Motor neuron (in vitro differentiated cells): ENCODE measurements at places on chromosomes 6 and 20.

DNA sequence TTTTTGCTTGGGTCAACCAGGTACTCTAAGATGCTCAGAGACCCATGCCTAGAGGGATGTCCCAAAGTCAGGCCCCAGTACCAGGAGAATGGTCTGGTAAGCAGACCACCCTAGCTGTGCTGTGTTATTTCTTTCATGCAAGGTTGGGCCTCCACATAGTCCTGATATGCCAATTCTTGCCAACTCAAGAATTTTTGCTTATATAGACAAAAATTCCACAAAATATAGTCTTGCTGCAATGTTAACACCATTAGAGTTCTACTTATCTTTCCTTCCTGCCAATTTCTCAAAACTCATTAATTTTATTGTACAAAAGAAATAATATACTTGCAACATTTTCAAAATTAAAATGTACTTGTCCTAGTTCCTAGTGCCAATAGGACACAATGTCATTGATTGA, 33.9 kb upstream of the TINAG start:
- ATAC-seq, result no peak

- ATAC-seq, result no peak
Observed at GRCh38 chr20:44030394-44030793, 115.7 kb downstream of the TOX2 start.

GRCh38 chr6:1066449-1067090, 245.3 kb upstream of the FOXQ1 start:
- ATAC-seq, result no peak

GRCh38 chr6:30097902-30098768, 14.8 kb downstream of the TRIM31 start:
- ATAC-seq, result no peak

- ATAC-seq, result no peak
Observed at GRCh38 chr20:53133125-53133524, 161.0 kb downstream of the TSHZ2 start.

DNA sequence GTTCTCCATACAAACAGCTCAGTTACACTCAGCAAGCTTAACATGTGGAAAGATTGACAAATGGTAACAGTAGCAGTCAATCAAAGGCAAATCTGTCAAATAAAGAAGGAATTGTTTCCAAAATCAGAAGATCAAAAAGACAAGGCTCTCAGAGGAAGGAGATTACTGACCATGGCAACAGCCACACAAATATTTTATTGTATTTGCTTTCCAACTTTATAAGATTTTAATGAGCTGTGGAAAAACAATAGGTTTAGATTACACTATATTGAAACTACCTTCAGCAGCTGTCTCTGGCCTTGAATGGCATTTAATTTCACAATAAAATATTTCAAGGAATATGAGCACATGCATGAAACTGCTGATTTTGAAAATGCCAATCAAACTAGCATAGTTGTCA, 1143.9 kb upstream of the GJE1 start:
- ATAC-seq, result no peak

GRCh38 chr6:167791780-167792478, 34.8 kb upstream of the AFDN start:
- ATAC-seq, result no peak

GRCh38 chr20:60420676-60421229, 462.5 kb downstream of the CDH26 start:
- ATAC-seq, result no peak

DNA sequence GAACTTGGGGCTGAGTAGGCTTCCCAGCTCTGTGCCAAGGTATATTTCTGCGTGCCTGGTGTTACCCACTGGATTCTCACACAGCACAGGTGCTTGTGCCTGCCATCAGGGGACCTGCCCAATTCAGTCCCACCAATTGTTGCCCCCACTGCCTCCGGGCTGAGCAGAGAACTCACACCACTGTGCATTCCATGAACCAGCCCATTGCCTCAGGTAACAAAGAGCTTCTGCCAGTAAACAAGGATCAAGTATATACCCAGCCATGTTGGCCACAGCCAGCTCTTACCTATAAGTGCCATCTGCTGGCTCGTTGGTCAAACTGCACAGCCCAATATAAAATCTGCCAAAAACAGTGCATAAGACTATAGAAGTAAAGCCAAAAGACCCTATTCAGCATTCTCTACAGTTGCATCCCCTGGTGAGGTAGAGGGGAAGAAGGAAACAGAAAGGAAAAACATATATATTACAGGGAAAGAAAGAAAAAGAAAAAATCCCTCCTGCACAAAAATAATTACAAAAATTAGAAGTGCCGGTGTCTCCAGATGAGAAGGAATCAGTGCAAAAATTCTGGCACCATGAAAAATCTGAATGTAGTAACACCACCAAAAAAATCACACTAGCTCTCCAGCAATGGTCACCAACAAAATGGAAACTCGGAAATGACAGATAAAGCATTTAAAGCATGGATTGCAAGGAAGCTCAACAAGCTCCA, 241.4 kb downstream of the IBTK start:
- peak; percentile 68 for ATAC-seq

DNA sequence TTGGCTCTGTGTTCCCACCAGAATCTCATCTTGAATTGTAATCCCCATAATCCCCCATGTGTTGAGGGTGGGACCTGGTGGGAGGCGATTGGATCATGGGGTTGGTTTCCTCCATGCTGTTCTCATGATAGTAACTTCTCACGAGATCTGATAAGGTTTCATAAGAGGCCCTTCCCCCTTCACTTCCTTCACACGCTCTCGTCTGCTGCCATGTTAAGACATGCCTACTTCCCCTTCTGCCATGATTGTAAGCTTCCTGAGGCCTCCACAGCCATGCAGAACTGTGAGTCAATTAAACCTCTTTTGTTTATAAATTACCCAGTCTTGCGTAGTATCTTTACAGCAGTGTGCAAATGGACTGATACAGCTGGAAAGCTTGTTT, 90.0 kb downstream of the ELOVL5 start:
- no peak for ATAC-seq

DNA sequence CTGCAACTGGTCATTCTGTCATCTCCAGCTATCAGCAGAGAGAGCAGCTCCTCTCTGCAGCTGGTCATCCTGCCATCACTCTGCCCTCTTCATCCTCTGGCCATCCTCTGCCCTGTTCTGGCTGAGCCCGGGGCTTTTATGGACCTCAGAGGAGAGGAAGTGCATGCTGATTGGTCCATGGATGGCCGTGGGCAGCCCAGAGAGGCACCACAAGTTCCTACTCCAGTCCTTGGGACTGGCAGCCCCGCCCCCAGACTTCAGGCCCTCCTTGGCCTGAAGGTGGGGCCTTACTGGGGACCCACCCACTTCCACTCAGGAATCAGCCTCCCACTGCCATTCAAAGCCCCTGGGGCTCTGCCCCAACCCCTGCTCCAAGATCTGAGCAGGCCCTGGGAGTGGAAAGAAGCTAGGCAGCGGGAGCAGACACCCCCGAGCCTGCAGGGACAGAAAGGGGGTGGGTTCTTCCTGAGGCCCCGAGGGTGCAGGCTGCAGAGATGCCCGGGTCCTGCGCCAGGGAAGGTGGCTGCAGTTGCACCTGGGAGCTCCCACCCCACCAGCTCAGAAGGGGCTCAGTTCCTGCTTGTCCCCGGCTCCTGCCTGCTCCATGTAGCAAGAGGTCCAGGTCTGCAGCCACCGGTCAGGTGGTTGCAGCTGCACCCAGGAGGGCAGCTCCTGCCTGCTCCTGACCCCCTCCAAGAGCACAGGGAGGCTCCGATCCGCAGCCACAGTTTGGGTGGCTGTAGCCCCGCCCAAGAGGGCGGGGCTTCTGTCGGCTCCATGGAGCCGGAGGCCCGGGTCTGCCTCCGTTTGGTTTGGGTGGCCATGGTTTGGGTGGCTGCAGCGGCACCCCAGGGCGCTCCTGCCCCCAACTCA, 34.1 kb upstream of the HMGA1 start:
- ATAC-seq, result peak; percentile 77

GRCh38 chr6:153624528-153624927, 414.5 kb upstream of the OPRM1 start:
- ATAC-seq, result no peak

DNA sequence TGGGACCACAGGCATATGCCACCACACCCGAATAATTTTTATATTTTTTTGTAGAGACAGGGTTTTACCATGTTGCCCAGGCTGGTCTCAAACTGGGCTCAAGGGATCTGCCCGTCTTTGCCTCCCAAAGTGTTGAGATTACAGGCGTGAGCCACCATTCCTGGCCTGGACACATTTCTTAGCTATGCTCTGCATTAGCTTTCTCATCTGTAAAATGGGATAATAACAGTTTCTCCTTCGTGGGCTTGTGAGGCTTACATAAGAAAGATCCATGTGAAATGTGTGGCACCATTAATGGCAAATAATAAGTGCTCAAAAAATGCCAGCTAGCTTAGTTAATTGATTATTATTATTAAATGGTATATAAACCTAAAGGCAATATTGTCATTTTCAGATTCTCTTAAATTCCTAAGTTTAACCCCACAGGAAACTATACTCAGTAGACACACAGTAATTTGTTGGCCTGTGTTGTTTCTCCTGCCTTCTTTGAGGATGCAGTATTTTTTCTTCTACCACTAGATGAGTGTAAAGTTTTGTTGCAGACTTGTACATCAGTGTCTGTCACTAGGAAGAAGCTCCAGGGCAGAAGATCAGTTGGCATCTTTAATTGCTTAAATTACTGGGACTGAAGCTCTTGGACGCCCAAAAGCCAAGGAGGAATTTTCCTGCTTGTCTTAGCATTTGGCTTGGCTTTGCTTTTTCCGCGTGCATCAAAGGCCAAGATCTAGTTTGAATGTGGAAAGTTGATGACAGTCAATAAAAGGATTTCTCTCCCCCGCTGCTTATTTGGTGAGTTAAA, 162.3 kb upstream of the ZNF217 start:
- ATAC-seq, result no peak

GRCh38 chr20:35629427-35630145, 14.0 kb downstream of the SPAG4 start:
- ATAC-seq, result no peak

- no peak for ATAC-seq
Observed at GRCh38 chr6:36929152-36929551, 25.4 kb upstream of the PI16 start.

DNA sequence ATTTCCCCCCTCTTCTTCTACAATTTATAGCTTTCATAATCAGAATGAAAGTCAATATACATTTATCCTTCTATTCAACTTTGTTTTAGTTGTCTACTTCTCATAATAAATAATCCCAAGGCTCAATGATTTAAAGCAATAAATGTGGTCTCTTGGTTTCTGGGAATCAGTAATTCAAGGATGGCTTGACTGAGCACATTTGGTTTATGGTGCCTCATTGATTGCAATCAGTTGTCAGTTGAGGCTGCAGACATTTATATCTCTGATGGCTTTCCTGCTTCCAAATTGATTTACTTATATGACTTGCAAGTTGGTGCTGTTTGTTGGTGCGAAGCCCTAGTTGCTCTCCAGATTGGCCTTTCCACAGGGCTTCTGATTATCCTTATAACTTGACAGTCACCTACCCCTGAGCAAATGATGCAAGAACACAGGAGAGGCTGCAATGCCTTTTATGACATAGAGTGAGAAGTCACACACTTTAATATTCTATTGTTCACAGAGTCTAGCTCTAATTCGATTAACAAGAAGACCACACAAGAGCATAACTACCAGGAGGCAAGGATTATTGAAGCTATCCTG, 2.7 kb upstream of the CRISP1 start:
- no peak for ATAC-seq

DNA sequence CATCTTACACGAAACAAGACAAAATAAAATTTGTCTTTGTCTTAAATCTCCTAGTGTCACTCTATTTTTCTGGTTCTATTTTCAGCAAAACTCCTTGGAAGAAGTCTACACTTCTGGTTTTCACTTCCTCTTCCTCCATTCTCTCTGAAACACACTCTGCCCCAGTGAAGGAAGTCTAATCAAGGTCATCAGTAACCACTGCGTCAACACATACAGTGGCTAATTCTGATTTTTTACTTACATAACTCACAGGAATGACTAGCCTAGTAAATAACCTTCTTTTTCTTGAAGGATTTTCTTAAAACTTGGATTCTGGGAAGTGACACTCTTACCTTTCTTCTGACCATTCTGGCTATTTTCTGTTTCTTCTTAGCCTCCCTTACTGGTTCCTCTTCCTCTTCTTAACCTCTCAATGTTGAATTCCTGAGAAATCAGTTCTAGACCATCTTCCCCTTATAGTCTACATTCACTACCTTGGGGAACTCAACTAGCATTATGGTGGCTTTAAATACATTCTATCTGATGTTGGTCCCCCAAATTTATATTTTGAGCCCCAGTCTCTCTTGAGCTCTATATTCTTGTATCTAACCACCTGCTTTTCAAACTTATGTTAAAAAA, 37.5 kb downstream of the AIG1 start:
- ATAC-seq, result no peak

GRCh38 chr6:41937861-41938574, 3.6 kb downstream of the CCND3 start:
- no peak for ATAC-seq

DNA sequence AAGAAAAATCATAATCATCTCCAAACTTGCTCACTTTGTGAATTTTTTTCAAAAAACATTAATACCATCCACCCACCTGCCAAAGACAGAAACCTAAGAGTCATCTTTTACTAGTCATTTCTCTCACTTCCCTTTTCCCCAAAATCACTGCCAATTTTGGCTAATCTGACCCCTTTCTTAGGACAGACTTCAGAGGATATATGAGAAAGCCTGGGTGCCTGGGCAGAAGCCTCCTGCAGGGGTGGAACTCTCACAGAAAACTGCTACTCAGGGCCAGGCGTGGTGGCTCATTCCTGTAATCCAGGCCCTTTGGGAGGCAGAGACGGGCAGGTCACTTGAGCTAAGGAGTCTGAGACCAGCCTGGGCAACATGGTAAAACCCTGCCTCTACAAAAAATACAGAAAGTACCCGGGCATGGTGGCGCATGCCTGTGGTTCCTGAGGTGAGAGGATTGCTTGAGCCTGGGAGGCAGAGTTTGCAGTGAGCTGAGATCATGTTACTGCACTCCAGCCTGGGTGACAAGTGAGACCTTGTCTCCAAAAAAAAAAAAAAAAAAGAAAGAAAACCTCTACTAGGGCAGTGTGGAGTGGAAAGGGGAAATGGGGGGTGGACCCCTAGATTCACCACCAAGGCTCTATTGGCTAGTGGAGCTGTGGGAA, 3.8 kb downstream of the DEK start:
- no peak for ATAC-seq

DNA sequence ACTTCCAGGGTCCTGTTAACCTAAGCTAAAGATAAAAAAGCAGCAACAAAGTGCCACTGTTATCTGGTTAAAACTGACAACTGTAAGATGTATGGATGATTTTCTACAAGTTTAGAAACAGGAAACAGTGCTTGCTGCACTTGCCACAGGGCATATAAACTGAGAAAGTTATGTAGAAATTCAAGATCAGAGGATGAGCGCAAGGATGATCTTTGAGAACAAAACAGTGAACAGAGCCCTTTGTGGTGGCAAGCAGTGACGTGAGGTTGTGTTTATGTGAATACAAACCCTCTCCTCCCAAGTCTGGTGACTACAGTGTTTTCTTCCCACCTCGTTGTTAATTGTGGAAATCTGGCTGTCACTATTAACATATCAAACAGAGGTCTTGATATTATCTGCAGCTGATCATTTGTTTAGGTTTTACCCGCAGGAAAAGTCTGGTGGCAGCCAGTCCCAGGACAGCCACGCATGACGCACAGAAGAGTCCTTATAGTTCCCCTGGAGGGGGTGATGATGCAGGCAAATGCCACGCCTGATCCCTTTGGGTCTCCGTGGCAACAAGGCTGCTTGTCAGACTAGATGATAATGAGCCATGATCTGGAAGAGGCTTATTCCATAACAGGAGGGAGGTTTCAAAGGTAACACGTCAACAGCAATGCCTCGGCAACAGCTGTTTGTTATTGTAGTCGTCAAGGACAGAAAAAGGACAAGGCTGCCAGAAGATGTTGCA, 43.1 kb upstream of the TNFAIP3 start:
- ATAC-seq, result peak; percentile 99

GRCh38 chr6:137849181-137849980, 17.7 kb upstream of the TNFAIP3 start:
- no peak for ATAC-seq
